ENCODE measurements at places on chromosomes 6 and 20.

DNA sequence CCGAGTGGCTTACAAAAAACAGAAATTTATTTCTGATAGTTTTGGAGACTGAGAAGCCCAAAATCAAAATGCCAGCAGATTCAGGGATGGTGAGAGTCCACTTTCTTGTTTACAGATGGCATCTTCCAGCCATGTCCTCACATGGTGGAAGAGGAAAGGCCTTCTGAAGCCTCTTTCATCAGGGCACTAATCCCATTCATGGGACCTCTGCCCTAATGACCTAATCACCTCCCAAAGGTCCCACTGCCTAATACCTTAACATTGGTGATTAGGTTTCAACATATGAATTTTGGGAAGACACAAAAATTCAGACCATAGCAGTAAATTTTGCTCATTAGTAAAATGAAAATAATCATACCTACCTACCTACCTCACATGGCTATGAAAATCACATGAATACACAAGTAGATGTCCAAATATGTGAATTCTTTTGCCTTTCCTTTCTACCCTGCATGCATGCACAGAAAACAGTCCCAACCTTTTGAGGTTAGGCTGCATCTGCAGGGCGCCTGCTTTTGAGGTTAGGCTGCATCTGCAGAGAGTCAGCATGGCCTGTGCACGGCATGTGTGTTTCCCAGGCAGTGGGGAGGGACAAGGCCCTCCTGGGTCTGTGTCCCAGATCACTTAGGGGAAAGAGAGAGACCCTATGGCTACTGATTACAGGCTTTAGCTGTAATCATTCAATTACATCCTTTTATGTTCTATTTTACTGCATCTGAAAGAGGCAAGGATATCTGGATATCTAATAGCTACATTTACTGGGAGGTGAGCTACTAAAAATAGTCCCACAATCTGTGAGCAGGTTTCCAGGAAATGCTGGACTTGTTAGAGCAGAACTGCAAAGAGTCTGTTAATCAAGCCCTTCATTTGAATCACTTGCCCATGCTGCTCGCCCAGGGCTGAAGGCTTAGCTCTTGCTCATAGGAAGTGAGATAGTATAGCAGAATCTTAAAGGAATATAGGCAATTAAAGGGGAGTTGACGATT is 497.7 kb upstream of the MARCKS start:
- DNase-seq: no peak

- DNase-seq: no peak
Measured at GRCh38 chr6:165842281-165842936, 179.4 kb upstream of the PDE10A start.

DNA sequence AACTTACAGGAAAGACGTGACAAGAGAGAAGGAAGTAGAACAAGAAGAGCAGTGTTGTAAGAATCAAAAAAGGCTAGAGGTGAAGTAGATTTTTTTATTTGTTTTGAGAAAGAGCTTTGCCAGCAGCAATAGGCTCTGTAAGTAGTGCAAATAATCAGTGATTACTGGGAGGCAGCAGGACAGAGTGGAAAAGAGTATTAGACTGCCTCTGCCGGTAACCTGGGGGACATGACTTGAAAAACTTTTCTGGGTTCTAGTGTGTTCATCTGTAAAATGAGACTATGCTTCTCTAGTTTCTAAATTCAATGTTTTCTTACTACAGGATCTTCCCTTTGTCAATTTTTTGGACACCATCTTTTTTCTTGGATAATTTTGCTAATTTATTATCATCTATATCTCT is 5.8 kb upstream of the IRAK1BP1 start:
- no peak for DNase-seq

- peak; percentile 55 for DNase-seq
Measured at GRCh38 chr6:41051873-41052272, 1.1 kb upstream of the APOBEC2 start.

- DNase-seq: no peak
Measured at GRCh38 chr6:145069966-145070365, 665.4 kb downstream of the EPM2A start.

- DNase-seq: no peak
Measured at GRCh38 chr6:43936476-43936875, 166.5 kb downstream of the VEGFA start.

- no peak for DNase-seq
Measured at GRCh38 chr20:58256842-58257241, 28.4 kb upstream of the ANKRD60 start.

DNA sequence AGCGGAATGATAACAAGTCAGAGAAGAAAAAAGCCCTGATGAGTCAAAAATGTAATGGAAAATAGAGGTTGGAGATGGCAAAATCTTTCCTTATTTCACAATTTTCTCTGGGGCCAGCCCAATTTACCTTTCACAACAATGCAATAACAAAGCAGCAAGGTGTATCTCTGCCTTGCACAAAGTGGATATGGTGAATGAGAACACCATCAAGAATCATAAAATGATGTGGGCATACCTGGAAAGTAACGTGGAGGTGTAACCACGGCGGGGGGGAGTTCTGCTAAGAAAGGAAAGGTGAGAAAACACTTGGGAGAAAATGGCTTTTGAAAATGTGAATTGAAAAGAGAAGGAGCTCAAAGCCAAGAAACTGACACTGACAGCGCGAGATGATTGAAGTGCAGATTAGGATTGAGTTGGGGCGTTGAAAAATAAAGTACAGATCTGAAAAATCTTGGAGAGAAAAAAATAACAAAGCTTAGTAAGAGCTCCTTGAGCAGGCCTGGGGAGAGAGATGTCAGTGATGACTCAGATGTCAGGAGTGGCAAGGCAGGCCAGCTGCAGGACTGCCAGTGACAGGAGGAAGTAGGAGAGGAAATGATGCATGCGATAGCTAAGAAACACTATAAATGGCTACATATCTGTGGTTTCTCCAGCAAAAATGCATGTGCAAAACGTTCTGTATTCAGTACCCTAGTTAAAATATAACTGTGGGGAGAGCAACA is 26.2 kb downstream of the ARHGAP18 start:
- DNase-seq: peak; percentile 48

GRCh38 chr6:127634178-127634577 is 57.2 kb downstream of the C6orf58 start:
- DNase-seq: no peak

DNA sequence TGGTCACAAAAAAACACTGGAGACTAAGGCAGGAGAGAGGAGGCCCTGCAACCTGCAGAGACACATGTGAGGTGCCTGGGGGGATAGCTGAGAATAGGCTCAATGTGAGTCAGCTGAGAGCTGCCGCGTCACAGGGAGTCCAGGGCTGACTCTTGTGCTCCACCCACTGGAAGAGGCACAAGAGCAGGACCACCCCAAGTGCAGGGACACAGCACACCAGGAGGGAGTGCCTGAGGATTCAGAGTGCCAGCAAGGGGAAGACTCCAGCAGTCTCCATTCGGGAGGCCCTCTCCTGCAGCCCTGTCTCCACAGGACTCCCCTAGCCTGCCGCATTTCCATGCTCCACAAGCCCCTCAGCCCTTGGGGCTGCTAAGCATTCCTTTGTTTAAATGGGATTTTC is 105.5 kb downstream of the HUS1B start:
- DNase-seq: no peak

- DNase-seq: no peak
Measured at GRCh38 chr20:40891351-40891750, 137.3 kb upstream of the TOP1 start.

GRCh38 chr6:47144306-47144705 is 102.2 kb upstream of the ADGRF1 start:
- no peak for DNase-seq

DNA sequence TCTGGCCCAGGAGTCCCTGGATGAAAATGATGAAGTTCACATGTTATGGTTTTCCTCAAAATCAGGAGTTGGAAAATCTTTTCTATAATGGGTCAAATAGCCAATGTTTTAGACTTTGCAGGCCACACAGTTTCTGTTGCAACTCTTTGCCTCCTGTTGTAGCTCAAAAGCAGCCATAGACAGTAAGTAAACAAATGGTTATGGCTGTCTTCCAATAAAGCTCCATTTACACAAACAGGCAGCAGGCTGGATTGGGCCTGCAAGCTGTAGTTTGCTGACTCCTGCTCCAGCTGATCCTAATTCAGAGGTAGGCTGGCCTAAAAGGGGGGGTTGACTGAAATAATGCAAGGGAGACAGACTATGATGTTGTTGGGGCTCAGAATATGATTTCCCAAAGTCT is 33.0 kb downstream of the METTL24 start:
- DNase-seq: no peak

GRCh38 chr6:112695001-112695400 is 347.9 kb downstream of the RFPL4B start:
- no peak for DNase-seq

GRCh38 chr6:106253172-106253571 is 72.4 kb downstream of the ATG5 start:
- no peak for DNase-seq
